ENCODE measurements at places on chromosomes 3 and 15.

DNA sequence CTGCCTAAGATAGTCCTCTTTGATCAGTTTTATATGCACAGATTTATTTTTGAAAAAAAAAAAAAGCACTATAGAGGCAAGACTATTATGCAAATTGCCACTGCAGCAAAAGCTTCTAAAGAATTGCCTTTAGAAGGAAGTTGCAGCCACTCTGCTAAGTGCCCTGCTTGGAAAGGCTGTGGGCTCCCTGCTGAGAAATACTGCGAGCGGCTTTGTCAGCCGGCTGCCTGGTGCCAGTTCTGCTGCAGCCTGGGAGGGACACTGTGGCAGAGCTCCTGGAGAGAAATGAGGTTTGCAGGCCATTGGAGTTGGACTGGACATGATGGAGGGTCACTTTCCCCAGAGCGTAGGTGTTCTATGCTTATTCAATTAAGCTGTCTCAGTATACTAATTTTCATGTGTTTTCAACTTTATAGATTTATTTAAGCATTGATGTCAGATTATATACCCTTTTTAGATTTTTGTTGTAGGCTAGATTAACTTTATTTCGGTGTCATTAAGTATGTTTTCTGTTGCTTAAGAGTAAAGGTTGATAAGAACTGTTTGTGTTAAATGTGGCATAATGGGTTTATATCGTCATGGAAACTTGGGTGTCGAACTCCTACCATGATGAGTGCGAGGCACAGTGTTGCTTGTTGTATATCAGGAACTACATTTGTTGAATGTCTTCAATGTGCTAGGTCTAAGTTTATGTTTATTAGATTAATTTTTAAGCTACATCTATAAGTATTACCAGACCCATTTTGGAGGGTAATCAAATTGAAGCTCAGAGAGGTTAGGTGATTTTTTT, 6.6 kb downstream of the MAP2K5 start:
- DNase-seq, result no peak

DNA sequence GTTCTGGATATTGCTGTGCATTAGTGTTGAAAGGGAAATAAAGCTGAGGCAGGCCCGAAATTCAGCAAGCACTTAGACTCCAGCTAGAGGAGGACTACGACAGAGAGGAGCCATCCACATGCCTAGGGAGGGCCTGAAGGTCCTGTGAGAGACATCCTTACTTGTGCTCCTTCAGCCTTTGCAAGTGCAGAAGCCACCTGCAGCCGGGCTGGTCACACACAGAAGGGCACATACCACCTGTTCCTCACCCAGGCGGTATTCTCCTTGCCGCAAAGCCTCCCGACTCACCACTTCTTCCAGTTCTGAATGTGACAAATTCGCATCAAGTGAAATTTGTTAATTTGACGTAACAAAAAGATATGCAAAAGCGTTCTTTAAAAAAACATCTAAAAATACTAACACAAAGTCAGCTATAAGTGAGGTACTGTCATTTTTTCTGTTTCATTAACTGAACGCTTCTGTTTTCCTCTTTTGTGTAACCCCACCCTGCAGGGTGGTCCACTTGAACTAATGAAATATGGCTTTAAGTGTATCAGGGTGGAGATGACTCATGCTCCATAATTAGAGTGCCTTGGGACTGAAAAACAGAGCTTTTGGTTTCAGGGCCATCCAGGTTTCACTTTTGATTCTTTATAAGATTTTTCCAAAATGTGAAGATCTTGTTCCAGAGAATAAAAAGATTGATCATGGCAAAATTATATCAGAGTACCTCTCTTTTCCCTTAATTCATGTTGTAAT, 467.9 kb upstream of the ATP11B start:
- no peak for DNase-seq

DNA sequence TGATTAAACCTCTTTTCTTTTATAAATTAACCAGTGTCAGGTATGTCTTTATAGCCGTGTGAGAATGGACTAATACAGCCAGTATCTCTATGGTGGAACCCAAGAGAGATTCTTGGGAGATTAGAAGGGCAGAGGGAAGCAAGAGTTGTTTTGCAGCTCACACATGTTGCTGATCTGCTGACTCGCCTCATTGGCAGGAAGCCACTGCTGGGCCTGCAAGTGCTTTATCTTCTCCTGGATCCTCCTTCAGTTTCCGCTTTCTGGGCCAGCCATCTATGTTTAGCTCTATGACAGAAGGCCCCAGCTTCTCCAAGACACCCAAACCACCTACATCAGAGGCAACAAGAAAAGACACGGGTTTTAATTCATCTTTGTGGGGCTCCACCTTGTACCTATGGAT, 23.4 kb upstream of the GALNT15 start:
- DNase-seq, result no peak

DNA sequence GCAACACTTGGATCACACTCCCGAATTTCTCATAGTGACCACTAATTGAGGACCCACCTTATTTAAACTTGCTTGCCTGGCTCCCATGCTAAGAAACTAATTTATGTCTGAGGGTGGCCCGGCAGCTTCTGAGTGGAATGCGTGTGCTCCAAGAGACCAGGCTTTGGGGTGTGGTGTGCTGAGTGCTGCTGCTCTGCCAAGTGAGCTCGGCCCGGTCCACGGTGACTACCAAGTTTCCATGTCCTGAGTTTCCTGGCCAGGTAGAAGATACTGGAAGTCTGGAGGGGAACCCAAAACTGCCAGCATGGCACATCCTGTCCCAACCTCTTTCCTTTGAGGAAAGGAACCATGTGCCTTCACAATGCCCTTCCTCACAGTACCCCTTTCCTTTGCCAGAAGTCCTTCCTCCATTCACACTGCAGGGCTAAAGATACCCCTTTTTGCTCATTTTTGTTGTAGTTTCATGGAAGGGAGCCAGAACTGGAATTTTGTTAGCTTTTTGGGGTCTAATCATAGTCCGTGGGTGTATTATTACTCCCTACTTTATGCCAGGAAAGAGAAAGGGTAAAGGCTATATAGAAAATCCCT, 59.1 kb upstream of the ACAD9 start:
- no peak for DNase-seq

DNA sequence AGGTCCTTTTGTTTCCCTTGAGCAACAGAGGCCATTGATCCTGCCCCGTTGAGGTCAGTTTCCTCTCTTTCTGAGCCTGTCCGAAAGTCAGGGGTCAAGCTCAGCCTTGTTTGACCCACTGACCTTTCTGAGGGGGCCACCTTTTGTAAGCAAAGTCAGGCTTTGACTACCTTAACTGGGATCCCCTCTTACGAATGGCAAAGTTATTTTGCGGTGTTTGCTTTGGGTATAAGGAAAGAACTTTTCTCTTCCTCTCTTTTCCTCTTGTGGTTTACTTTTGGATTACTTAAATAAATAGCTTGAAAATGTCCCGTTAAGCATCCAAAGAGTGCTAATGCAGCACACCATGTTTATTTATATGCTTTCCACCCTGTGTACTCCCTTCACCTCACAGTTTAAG, 340.6 kb downstream of the THSD4 start:
- DNase-seq, result no peak

- no peak for DNase-seq
These were observed 39.7 kb upstream of the MYZAP start for GRCh38 chr15:57551715-57552677.

GRCh38 chr3:116947148-116947547, 237.6 kb downstream of the TUSC7 start:
- DNase-seq, result no peak

GRCh38 chr15:90565866-90566265, 36.1 kb downstream of the CRTC3 start:
- no peak for DNase-seq

- DNase-seq, result peak; percentile 24
These were observed 384.1 kb downstream of the CADM2 start for GRCh38 chr3:85342915-85343314.

GRCh38 chr3:125143982-125144652, 68.4 kb downstream of the SLC12A8 start:
- DNase-seq, result no peak

DNA sequence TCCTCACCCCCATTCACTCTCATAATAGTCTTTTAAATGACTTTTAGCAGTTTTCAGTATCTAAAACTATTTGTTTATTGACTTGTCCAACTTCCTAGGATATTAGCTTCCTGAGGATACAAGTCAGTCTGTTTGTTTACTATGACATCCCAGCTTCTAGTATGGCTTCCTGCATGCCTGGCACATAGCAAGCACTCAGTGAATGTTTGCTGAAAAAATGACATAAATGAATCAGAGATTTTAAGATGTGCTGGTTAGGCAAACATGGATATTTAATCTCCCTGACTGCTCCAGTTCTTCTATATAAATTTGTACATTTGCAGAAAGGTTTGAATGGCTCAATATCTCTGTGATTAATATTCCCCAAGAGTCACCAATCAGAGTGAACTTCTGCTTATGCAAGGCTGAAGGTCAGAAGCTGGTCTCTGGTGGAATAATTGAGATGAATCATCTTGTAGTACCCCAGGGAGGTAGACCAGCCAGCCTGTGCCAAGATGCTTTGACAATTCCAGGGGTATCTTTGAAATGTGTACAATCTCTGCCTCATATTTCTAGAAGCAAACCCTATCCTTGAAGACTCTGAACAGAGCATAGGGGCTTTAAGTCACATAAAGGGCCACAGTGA, 219.0 kb upstream of the LMCD1 start:
- no peak for DNase-seq

GRCh38 chr3:30527720-30528119, 78.7 kb upstream of the TGFBR2 start:
- no peak for DNase-seq

DNA sequence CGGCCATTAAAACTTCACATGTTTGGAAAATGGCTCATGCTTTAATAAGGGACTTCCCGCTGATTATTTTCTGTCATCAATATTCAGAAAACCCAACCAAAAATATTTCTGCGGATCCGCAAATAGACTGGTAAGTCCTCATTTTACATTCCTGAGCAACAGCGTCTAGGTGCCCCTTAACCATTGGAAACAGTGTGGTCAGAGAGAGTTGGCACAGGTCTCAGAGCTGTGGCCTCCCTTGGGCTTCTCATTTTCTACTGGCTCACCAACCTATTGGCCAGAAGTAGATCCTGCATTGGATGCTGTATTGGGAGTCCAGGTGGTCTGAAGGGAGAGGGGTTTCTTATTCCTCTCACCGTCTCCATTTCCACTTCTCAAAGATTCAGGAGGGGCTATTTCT, 348.1 kb upstream of the DCBLD2 start:
- no peak for DNase-seq

DNA sequence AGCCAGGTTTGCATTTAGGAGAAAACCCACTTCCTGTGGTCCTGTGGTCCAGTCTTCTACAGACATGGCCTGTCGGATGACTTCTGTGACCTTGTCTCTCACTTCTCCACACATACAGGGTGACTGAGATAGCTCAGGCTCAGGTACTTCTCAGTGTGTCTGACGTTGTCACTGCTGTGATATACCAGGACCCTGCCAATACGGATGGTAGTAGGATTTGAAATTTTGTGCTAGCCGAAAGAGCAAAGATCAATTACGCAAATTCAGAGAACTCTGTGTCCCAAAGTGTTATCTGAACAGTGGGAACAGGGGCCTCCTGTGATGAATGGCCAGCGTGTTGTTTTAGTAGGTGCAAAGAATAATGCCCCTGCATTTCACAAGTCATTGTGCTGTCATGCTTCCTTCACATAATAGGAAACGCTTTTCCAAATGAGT, 128.9 kb downstream of the MCTP2 start:
- DNase-seq, result no peak

- no peak for DNase-seq
These were observed 100.4 kb downstream of the LSM3 start for GRCh38 chr3:14278799-14279625.

GRCh38 chr3:122942239-122942638, 85.3 kb downstream of the SEMA5B start:
- no peak for DNase-seq

GRCh38 chr15:45612790-45613415, 21.9 kb upstream of the SQOR start:
- DNase-seq, result no peak

DNA sequence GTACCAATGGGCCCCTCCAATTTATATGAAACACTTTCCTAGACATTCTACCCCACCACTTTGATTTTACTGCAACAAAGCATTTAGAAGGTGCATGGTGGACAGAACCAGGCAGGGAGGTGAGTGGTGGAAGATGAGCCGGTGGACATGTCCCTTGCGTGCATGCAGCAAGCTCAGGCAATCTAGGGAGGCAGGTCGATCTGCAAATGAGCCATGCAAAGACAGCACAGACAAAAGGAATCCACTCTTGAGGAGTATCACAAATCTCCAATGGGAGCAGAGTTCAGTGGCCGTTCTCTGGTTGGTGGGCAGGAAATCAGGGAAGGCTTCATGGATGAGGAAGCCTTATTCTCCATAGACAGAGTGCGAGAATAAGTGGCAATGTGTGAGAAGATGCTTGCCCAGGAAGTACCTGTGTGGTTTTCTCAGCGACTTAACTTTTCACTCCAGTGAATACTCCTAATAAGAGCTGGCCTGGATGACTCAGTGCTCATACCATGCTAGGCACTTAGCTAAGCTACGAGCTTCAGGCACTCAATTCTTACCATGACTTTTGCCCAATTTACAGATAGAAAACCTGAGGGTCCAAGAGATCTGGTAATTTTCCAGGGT, 152.5 kb downstream of the FOXP1 start:
- DNase-seq, result no peak

- no peak for DNase-seq
These were observed 29.0 kb upstream of the HHATL start for GRCh38 chr3:42731476-42732195.

- DNase-seq, result no peak
These were observed 417.2 kb upstream of the ATP10A start for GRCh38 chr15:26280281-26280680.

DNA sequence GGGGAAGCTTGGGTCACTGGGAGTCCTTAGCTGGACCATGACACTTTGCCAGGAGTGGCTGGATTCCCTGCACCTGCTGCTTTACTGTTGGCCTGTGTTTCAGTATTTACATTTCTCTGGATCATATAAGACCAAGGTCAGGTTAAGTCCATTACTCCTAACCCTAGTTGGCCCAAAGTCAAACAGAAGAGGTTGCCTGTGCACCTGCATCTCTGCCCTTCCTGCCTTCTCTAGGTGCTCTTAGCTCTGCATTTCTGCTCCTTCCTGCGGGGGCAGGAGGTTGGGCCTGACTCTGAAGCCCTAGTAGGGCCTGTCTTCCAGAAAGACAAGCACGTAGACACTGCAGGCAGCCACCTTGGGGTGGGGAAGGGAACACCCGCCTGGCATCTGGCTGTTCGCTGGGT, 124.3 kb downstream of the RPLP1 start:
- no peak for DNase-seq

DNA sequence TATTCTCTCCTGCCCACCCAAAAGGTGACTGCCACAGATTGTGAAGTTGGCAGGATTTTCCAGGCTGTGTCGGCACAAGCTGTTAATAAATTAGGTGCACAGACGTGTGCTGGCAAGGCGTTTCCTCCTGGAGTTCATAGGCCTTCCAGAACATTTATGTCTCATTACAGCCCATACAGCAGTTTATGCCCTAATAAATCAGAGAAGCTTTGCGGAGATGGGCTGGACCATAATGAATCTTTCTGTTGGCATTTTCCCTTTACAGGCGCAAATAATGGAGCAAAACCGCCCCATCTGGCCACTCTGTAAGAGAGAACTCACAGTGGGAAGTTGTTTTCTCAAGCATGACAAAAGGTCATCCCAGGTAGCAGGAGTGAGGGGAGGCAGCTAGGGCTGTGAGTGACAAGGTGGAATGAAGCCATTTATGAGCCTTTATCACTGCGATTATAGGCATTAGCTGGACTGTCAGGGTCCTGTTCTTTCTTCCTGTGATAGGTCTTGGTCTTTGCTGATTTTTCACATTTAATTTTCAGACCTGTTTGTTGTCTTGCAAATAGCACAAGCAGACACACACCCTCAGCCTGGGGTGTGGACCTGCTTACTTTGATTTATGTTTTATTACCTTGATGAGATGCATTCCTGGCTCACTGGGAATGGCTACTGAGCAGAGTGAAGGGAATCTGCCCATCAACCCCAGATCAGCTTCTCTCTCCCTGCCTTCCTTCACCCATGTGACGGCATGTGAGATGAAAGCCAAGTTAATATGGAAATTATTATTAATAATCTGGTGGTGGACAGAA, 257.5 kb downstream of the LRTM1 start:
- DNase-seq, result no peak

Measured in Panc1 (cell line).